ENCODE measurements at places on chromosomes 3 and 15.

DNA sequence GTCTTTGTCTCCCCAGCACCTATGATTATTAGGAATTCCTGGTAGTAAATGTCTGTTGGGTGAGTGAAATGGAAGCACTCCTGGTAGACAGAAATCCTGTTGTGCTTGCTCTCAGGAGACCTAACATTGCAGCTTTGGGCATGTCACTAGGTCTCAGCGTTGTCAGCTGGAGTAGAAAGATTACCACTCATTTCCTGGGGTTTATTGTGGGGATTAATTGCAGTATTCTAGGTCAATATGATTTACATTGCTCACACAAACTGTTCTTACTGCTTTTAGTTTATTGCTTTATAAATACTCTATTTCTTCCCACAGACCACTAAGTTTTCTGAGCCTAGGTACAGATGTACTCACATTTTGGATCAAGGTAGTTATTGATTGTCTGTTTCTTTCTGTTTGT is 5.1 kb downstream of the TSEN2 start:
- no peak for DNase-seq

- DNase-seq, result peak; percentile 86
Observed at GRCh38 chr3:58332575-58333188, at the start of gene PXK. PXK (plus strand) TSS chr3:58332892; CDS start chr3:58332989, 97 bp downstream.

- no peak for DNase-seq
Observed at GRCh38 chr3:161035711-161036110, 69.4 kb downstream of the B3GALNT1 start.

DNA sequence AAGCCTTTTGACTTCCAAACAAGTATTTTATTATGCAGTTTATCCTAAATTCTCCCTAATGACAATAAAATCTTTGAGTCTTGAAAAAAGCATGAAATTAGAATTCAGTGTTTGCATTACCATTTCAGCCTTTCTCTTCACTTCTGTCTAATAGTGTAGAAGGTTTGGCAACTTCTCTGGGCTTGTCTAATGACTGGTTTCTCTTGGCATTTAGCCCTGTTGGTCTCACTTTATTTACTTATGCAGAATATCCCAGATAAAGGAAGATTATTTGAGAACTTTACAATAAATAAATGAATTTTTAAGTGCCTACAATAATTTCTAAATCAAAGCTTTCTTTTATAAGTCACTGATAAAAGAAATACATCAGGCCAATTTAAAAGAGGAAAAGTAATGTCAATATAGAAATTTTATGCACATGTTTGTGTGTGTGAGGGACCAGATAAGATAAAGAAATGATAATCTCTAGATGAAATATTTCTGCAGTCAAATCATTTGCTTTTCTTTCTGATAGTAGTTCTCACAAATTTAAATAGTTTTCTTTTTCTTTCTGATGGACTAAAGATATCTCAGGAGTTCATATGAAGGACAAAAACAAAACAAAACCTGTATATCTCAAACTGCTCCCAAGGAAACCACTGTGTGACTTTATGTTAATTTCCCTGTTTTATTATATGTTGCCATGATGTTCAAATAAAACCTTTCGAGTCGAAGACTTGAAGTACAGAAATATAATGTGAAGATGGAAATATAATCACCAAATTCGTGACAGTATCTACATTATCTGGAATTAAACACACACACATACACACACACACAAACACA is 533.1 kb upstream of the CBLB start:
- DNase-seq, result no peak

- no peak for DNase-seq
Observed at GRCh38 chr3:75180235-75180944, 483.7 kb upstream of the FRG2C start.

DNA sequence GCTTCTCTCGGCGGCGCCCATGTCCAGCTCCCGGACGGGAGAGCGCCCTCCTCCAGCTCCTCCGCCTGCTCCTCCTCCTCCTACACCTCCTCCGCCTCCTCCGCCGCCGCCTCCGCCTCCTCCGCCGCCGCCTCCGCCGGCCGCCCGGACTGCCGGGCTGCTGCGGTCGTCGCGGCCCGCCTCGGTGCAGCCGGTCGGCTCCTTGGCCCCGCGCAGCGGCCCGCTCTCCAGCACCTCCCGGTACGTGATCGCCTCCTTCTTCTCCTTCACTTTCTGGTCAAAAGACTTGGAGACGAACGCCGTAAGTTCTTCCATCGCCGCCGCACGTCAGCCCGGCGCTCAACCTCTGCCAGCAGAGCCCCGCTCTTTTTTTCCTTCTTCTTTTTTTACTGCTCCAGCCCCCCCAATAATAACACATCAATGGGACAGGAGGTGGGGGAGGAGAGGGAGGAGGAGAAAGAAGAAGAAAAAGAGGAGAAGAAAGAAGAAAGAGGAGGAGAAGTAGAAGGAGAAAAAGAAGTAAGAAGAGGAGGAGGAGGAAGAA is 438 bp downstream of the SHOX2 start:
- no peak for DNase-seq
